CD4-positive, alpha-beta T cell treated with Interleukin-10 for 1 hour (primary cell): ENCODE measurements at places on chromosomes 5 and 9.
A peak's percentile ranks its signal among the peaks of the same experiment; 100 is the strongest.

GRCh38 chr5:177018341-177018740, 4.2 kb upstream of the ZNF346 start:
- no peak for DNase-seq

- DNase-seq: peak; percentile 68
These were observed 15.5 kb downstream of the TRIM7 start for GRCh38 chr5:181189363-181189961.

GRCh38 chr5:82905986-82906385, 171.2 kb downstream of the TMEM167A start:
- no peak for DNase-seq

- DNase-seq: no peak
These were observed 585.3 kb upstream of the TLE4 start for GRCh38 chr9:78986446-78986845.

DNA sequence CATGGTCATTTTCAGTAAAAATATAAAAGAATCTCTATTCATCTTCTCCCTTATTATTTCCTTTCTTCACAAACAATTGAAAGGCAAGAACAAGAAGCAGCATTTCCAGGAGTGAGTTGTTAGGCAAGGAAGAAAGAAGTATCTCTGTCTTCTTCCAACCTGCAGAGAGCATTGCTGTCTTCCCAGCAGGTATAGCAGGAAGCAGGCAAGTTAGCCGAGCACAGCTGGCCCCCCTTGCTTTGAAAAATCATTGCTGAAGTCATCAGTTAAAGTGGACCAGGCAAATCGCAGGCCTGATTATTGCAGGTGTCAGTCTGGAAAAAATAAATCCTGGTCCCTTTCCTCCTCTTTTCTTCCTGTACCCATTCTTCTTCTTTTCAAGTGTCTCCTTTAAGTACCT, 353.1 kb upstream of the BRINP1 start:
- DNase-seq: no peak

- DNase-seq: no peak
These were observed 87.8 kb upstream of the APC start for GRCh38 chr5:112649882-112650281.

- DNase-seq: no peak
These were observed 417.7 kb upstream of the POU5F2 start for GRCh38 chr5:94159144-94159543.

DNA sequence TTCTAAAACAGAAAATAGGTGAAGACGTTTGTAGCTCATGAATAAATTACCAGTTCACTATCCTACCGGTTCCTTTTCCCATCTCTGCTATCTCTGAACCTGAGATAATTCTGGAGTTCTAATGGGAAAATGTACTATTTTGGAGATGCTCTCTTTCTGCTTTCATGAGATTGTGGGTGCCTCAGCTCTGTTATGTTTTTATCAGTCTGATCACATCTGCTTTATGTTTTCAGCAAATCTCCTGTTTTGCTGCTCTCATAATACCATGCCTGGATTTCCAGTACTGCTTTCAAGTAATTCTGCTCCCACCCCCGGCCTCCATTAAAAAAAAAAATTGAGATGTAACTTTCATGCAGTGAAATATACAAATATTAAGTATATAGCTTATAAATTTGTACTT, 9.1 kb upstream of the SUSD1 start:
- no peak for DNase-seq

- no peak for DNase-seq
These were observed 4.1 kb downstream of the NACC2 start for GRCh38 chr9:136090768-136091581.

GRCh38 chr9:136013524-136014034, 52.4 kb upstream of the UBAC1 start:
- DNase-seq: no peak

DNA sequence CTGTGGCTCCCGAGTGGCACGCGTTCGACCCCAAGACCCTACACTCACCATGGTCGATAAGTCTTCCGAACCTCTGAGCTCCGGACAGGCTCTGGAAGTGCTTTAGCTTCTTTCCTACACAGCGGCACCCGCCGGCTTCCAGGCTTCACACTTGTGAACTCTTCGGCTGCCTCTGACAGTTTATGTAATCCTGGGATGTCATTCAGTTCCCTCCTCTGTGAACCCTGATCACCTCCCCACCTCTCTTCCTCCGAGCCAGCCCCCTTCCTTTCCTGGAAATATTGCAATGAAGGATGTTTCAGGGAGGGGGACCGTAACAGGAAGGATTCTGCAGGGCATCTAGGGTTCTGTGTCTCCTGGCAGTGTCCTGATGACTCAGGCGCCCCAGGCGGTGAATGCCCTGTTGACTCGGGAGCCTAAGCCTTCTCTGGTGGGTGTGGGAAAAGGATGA, at the start of gene CD14:
Gene CD14 (minus strand): TSS at position 155 of the 451 bp plus-strand sequence. CDS start 104 bp downstream, at position 51.
- peak; percentile 13 for DNase-seq

GRCh38 chr5:170603578-170604565, 100.1 kb downstream of the KCNIP1 start:
- DNase-seq: peak; percentile 6

- DNase-seq: no peak
These were observed 1050.2 kb downstream of the CDH12 start for GRCh38 chr5:21802869-21803490.

DNA sequence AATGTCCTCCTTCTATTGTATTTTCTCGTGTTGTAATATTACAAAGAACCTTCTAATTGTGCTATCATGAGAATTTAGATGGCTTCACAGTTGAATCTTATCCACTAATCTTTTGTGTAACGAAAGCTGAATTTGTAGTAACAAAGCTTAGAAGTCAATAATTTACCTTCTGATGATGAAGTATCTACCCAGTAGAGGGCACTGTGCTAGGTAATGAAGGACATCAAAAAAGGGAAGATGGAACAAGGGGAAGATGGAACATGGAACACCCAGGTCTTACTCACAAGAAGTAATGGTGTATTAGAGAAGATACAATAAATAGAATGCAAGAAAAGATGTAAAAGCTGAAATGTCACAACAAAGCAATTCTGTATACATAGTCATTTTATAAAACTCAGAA, 131.0 kb upstream of the CCNG1 start:
- no peak for DNase-seq

- DNase-seq: no peak
These were observed 12.0 kb downstream of the REXO4 start for GRCh38 chr9:133405508-133406438.

DNA sequence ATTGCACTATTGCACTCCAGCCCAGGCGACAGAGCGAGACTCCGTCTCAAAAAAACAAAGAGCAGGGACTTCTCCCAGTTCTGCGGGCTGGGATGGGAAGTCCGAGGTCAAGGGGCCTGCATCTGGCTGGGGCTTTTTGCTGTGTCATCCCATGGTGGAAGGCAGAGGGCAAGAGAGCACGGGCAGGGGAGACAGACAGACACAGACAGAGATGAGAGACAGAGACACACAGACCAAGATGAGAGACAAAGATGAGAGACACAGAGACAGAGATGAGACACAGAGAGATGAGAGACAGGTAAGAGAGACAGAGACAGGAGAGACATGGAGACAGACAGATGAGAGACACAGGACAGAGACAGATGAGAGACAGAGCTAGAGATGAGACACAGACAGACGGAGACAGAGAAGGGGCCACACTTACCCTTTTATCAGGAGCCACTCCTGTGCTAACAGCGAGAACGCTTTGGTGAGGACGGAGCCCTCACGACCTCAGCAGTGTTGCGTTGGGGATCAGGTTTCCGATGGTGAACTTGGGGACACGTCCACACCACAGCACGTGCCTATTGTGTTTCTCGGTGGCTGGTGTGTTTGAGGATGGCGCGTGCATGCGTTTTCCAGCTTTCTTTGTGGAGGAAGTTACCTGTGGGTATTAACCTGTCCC, 8.9 kb upstream of the TOR4A start:
- DNase-seq: no peak

DNA sequence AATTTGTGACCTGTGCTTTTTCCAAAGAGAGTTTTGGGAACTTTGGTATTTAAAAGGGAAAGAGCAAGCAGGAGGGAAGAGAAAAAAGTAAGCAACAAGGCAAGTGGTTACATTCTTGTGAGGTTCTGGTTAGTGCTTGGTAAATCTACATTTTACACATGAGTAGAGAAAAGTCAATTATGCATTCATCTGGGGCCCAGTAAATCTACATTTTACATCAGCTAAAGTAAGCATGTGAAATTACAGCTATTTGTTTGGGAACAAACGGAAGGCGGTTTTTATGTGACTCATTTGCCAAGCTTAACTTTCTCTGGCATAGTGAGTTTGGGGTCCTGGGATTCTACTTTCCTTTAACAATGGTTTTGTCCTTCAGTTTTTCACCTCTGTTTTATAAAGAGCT, 102.2 kb downstream of the SNX18 start:
- no peak for DNase-seq

DNA sequence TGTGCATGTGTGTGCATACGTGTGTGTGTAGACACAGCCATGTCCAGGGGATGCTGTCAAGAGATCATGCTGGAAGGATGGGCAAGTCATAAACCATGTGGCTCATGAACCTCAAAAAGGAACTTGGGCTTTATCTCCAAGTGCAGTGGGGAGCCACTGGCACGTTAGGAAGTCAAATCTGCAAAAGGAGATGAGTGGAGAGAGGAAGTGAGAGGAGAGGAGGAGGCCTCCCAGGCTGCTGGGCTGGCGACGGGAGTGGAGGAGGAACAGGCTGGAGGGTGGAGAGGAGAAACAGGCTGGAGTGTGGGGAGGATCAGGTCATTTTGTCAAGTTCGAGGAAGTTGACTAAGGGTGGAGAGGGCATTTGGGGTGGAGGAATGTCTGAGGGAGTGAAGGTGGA, 29.2 kb upstream of the TIFAB start:
- DNase-seq: no peak

- DNase-seq: no peak
These were observed 94.6 kb downstream of the PRRT1B start for GRCh38 chr9:131639769-131640437.

DNA sequence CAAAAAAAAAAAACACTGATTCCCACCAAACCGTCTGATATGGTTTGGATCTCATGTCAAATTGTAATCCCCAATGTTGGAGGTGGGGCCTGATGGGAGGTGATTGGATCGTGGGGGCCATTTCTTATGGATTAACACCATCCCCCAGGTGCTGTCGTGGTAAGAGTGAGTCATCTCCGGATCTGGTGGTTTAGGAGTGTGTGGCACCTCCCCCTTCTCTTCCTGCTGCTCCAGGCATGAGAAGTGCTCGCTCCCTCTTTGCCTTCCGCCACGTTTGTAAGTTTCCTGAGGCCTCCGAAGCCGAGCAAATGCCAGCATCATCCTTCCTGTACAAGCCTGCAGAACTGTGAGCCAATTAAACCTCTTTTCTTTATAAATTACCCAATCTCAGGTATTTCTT, 45.2 kb downstream of the HSD17B3 start:
- no peak for DNase-seq

DNA sequence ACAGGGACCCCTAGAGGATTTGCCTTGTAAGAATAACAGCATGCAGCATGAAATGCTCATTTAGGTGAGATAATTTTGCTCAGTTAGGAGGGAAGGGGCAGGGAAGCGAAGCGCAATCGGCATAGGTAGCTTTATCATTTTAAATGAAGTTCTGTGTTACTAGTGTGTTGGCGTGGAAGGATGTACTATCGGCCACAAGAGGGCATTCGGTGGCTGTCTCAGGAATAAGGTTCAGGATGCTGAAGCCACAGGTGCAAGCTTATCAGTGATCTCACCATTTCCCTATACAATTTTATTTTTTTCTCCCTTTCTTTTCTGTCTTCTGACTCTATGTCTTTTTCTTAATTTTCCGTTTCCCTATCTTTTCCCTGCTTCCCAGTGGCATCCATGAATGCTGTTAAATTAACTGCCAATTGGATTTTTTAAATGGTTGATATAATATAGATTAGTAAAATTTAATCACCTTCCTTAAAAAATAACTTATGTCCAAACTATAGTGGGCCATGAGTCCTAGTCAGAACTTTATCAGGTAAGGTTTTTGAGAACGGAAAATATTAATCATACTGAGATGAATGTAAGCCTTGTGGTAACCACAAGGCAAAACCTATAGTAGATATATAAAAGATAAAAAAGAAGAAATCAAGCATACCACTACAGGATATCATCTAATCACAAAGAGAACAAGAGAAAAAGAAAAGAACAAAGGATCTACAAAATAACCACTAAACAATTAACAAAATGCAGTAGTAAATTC, 1.2 kb upstream of the INSL6 start:
- peak; percentile 78 for DNase-seq

DNA sequence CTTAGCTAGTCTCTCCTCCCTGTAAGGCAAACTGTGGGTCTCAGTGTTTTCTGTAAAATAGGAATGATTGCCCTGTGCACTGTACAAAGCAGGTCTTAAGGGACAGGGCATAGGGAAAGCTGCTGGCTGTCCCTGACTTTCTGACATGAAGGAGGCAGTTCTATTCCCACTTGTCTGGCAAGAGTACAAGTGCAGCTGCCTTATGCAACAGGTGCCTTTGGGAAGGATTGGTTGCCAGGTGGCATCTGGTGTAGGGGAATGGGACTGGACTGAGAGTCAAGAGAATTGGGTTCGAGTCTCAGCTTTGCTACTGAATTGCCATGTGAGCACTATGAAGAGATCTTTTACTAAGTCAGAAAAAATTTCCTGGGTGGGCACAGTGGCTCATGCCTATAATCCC, 10.0 kb downstream of the BSPRY start:
- DNase-seq: no peak

DNA sequence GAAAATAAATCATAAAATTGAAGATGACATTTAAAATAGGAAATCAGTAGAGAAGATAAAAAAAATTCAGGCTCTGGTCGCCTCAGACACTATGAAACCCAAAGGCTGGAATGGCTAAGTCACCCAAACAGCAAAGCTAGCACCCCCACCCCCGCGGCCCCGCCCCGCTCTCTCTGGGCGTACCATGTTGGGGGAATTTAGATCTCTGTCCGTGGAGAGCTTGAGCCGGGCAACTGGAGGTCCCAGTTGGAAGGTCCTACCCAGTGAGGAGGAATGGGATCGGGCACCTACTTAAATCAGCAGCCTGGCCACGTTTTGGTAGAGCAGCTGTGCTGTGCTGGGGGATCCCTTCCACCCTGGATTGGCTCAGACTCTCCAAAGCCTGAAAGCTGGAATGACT, 150.6 kb upstream of the ANKRD55 start:
- DNase-seq: no peak

GRCh38 chr9:36318212-36318802, 60.1 kb upstream of the GNE start:
- no peak for DNase-seq

DNA sequence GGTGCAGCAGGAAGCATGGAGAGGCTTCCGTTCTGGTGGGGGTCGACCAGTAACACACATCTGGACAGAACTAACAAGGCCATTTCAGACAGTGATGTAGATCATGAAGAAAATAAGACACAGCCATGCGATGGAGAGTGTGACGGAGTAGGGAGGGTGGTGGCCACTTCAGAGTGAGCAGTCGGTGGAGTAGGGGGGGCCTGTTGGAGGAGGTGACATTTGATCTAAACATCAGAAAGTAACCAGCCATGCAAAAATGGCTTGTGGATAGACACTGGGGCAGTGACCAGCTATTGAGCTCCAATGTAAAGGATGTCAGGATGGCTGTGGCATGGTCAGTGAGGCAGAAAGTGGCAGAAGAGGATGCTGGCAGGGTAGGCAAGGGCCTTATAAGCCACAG, 65.9 kb downstream of the PPARGC1B start:
- DNase-seq: no peak
